A375 (cell line): ENCODE measurements at places on chromosomes 1 and 21. TPM values are rescaled to one million over a fixed set of nuclear protein-coding genes. Genes with fewer than 3 reads are reported as not detected.

BGLAP gene
- 2.2 and 5.1 TPM in 2 replicates for total RNA-seq

NHLH2 gene
- 0.26 TPM in 1 of 2 replicates, not detected in the other for total RNA-seq

RNF207 gene
- total RNA-seq = 11.7 and 19.2 TPM in 2 replicates

F11R gene
- total RNA-seq = 4.0 and 5.7 TPM in 2 replicates

PLA2G4A gene
- total RNA-seq = 0.98 and 1.0 TPM in 2 replicates

ARHGEF16 gene
- total RNA-seq = 0.05 TPM in 1 of 2 replicates, not detected in the other

CELA3B gene
- total RNA-seq = not detected in 2 replicates

PFKFB2 gene
- total RNA-seq = 5.8 and 7.3 TPM in 2 replicates
